SJCRH30 (cell line): ENCODE measurements at places on chromosomes 6 and 20. TPM values are rescaled to one million over a fixed set of nuclear protein-coding genes. Genes with fewer than 3 reads are reported as not detected.

The EPHA7 gene
- total RNA-seq, result 75.3 and 89.0 TPM in 2 replicates

The SLC13A3 gene
- total RNA-seq, result not detected in 2 replicates

The DPPA5 gene
- not detected in 2 replicates for total RNA-seq

The MTRF1L gene
- 23.7 and 26.0 TPM in 2 replicates for total RNA-seq

The FRK gene
- 1.4 and 2.0 TPM in 2 replicates for total RNA-seq

The GJE1 gene
- not detected in 2 replicates for total RNA-seq

The QKI gene
- total RNA-seq, result 224 and 254 TPM in 2 replicates

The PRR18 gene
- total RNA-seq, result 0.33 and 0.47 TPM in 2 replicates

The ZBTB46 gene
- 4.0 and 5.0 TPM in 2 replicates for total RNA-seq

The LY6G5C gene
- total RNA-seq, result 0.25 and 1.6 TPM in 2 replicates

The TNFAIP3 gene
- 39.7 and 39.9 TPM in 2 replicates for total RNA-seq

The SAMD5 gene
- total RNA-seq, result 11.6 and 12.2 TPM in 2 replicates

The TPD52L1 gene
- 0.05 TPM in 1 of 2 replicates, not detected in the other for total RNA-seq

The WFDC6 gene
- total RNA-seq, result not detected in 2 replicates

The COL11A2 gene
- total RNA-seq, result 3.8 and 4.0 TPM in 2 replicates

The NCR2 gene
- total RNA-seq, result not detected in 2 replicates

The GMPR gene
- total RNA-seq, result 28.7 and 29.3 TPM in 2 replicates

The PNLDC1 gene
- not detected in 2 replicates for total RNA-seq

The NAPB gene
- total RNA-seq, result 7.1 and 11.3 TPM in 2 replicates

The VSTM2L gene
- total RNA-seq, result 0.18 and 0.22 TPM in 2 replicates

The CRISP2 gene
- total RNA-seq, result not detected in 2 replicates

The HDGFL1 gene
- not detected in 2 replicates for total RNA-seq

The OR2H1 gene
- total RNA-seq, result not detected in 2 replicates

The LST1 gene
- total RNA-seq, result not detected in 2 replicates

The PDRG1 gene
- 23.9 and 24.0 TPM in 2 replicates for total RNA-seq

The RBM12 gene
- 137 and 142 TPM in 2 replicates for total RNA-seq

The CST2 gene
- not detected in 2 replicates for total RNA-seq

The NRM gene
- total RNA-seq, result 25.0 and 29.6 TPM in 2 replicates

The TAF4 gene
- 19.4 and 20.1 TPM in 2 replicates for total RNA-seq

The LY6G6D gene
- not detected in 2 replicates for total RNA-seq

The PHF1 gene
- total RNA-seq, result 21.8 and 25.5 TPM in 2 replicates

The PROKR2 gene
- total RNA-seq, result not detected in 2 replicates
